ENCODE measurements at places on chromosomes 5 and 9. TPM values are rescaled to one million over a fixed set of nuclear protein-coding genes. Genes with fewer than 3 reads are reported as not detected.

IL4 gene
- not detected for total RNA-seq

FBN2 gene
- total RNA-seq, result 4.3 TPM

SARDH gene
- 0.11 TPM for total RNA-seq

NUTM2G gene
- total RNA-seq, result not detected
